ENCODE measurements at places on chromosomes 3 and 15. TPM values are rescaled to one million over a fixed set of nuclear protein-coding genes. Genes with fewer than 3 reads are reported as not detected.

Gene CCR3
- not detected for total RNA-seq

DNA sequence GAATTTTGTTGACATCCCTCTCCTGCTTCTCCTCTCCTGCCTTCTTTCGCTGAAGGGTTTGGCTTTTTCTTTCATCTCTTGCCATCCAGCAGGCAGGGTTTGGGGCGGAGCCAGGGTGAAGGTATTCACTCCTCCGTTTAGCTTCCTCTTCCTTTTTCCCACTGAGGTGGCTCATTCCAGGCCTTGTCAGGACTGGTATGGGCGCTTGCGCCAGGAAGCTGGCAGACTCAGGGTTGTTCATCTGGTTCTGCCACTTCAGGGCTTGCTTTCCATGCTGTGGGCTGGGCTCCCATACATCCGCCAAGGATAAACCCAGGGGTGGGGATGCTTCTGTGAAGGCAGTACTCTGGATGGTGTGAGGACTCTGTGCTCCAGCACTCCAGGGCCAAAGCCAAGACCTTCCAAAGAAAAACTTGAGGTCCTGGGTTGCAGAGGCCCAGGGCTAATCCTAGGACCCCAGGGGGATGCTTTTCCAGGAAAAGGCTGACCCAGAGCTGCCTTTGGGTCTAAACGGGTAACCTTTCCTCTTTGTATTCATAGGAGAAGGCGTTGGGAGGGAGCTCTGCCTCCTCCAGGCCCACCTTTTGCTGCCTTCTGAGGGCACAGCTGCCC is 7.7 kb upstream of the AMOTL2 start:
- DNase-seq, result no peak

GRCh38 chr3:46448721-46449120 is 16.0 kb downstream of the LTF start:
- no peak for DNase-seq

GRCh38 chr3:41482134-41482533 is 282.8 kb downstream of the CTNNB1 start:
- no peak for DNase-seq

- peak; percentile 46 for DNase-seq
Observed at GRCh38 chr3:147191795-147192385, 214.5 kb downstream of the ZIC4 start.

GRCh38 chr3:38998086-38998485 is 53.7 kb downstream of the SCN11A start:
- DNase-seq, result no peak

DNA sequence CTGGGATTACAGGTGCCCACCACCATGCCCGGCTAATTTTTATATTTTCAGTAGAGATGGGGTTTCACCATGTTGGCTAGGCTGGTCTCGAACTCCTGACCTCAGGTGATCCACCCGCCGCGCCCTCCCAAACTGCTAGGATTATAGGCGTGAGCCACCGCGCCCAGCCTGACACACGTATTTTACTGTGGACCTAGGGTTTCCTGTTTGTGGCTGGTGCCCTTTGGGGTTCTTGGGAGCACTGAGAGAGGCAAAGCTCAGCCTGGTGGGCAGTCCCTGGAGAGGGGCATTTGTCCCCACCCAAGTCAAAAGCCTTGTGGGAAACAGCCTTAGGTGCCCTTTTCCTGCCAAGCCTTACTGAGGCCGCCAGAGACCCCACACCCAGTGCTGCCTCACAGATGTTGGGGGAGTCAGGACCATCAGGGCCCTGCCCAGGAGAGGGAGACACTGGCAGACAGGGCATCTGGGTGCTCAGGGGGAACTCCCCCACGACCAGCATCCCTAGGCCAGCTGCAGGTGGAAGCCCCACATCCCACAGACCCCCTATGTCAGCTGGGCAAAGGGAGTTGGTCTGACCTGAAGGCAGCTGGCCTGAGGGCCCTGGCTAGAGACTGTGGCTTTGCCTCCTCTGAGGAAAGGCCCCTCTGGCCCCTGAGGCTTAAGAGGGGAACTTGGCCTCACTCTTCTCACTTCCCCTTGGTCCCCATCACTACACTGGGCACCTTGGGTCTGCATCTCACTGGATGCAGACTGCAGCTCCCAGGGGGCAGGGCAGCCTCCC is 35.1 kb downstream of the DNAH1 start:
- DNase-seq, result no peak

DNA sequence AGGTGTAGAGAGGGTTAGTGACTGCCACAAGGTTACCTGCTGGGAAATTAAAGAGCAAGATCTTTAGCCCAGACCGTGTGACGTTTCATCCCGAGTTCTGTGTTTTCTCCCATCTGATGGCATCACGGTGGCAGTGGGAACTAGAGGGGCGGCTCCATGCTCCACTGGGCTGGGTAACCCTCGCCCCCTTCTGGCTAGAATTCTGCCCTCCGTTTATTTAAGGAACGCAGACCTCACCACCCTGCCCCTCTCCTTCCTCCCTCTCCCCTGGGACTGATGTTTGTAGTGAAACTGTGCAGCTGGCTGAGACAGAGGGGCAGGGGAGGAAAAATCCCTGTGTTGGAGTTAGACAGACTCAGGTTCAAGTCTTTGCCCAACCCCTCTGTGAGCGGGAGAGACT is 65.6 kb downstream of the ITGA11 start:
- DNase-seq, result no peak

Gene CD86
- 0.15 TPM for total RNA-seq

Gene HGD
- total RNA-seq, result not detected

Gene WDR49
- total RNA-seq, result not detected

Gene NEIL1
- total RNA-seq, result not detected

- DNase-seq, result no peak
Observed at GRCh38 chr15:35038626-35039451, 46.3 kb downstream of the NANOGP8 start.

DNA sequence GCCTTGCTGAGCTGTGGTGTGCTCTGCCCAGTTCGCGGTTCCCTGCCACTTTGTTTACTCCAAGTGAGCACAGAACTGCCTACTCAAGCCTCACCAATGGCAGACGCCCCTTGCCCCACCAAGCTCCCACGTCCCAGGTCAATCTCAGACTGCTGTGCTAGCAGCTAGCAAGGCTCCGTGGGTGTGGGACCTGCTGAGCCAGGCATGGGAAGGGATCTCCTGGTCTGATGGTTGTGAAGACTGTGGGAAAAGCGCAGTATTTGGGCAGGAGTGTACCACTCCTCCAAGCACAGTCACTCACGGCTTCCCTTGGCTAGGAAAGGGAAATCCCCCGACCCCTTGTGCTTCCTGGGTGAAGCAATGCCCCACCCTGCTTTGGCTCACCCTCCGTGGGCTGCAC is 45.0 kb downstream of the SLC12A6 start:
- DNase-seq, result no peak

DNA sequence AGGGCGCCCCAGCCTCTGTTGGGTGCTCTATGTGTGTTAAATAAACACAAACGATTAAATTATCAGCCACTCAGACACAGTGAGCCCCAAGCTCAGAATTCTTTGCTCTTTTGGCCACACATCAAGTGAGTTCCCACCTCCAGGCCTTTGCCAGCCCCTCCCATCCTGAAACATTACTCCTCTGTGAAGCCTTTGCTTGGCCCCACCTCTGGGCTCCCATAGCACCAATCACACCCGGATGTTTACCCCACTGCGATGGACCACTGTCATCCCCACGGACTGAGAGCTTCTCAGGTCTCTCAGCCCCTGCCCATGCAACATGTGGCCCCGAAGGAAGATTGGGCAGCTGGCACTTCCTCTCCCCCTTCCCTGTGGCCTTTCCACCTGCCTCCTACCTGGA is 85.1 kb downstream of the NUP210 start:
- DNase-seq, result no peak

DNA sequence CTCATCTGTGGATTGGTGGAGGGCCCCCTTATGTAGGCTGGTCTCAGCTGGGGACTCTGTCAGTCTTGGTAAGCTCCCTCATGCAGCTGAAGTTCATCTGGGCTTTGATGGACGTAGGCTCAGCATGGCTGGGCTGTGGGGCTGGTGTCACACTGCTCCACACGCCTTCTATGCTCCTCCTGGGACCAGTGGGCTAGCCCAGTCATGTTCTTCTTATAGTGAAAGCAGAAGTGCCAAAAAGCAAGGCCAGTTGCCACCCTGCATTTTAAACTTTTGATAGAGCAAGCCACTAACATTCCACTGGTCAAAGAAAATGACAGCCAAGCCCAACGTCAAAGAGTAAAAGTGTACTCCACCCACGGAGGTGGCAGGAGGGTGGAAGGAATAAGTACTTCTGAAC is 165.5 kb downstream of the MEX3B start:
- DNase-seq, result no peak

DNA sequence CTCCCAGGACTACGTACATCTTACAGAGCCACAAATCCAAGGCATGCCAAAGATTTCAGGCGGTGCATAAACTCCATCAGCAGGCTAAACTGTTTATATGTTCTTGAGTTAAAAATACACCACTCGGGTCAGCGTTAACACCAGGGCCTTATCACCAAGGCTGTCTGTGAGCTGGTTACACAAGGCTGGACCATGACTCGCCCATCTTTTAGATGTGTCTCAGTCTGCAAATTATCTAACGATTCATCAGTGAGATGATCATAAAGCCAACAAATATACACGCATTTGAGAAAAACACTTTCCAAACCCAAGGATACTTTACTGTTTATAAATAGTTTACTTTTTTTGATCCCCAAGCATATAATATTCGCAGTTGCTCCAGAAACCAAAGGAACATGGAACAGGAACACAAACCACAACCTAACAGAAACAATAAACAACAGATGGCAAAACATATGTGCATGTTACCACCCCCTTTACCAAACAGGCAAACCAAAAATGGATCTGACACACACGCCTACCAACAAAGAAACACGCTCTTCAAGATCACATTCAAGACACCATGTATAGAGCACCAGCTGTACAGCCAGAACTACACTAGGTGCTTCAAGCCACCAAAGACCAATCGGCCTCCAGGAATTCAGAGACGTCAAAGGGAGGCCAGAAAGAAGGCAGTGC is 15.4 kb downstream of the LRIG1 start:
- peak; percentile 33 for DNase-seq

GRCh38 chr3:44104668-44105321 is 136.9 kb upstream of the TOPAZ1 start:
- peak; percentile 83 for DNase-seq

DNA sequence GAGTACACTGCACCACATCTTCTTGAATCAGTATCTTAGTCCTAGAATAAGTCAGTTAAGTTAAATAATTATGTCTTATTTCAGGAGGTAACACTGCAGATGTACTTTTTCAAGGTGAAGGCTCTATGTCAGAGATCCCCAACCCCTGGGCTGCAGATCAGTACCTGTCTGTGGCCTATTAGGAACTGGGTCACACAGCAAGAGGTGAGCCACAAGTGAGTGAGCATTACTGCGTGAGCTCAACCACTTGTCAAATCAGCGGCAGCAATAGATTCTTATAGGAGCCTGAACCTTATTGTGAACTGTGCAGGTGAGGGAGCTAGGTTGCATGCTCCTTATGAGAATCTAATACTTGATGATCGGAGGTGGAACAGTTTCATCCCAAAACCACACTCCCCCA is 851.9 kb upstream of the ALCAM start:
- no peak for DNase-seq

GRCh38 chr3:126911162-126912026 is 71.5 kb upstream of the PLXNA1 start:
- DNase-seq, result peak; percentile 98

- no peak for DNase-seq
Observed at GRCh38 chr3:196189566-196190347, 21.4 kb downstream of the ZDHHC19 start.

Gene PAQR9
- not detected for total RNA-seq

GRCh38 chr3:5022966-5023776 is 43.9 kb downstream of the BHLHE40 start:
- DNase-seq, result peak; percentile 97
